ENCODE measurements at places on chromosomes 2 and 18.

DNA sequence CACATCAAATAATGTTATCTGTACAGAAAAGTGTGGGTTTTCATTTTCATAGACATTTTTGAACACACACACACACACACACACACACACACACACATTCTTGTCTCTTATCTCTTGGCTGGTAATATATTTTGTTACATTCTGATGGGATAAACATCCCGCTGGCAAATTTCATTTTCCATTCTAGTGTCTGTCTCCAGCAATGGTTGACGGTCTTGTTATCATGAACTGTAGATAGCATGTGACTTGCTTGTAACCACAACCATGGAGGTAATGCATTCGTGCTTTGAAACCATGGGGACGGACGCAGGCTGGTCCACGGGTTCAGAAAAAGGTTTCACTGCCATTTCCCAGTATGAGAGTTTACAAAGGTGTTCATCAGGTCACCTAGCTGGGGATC, 156.4 kb downstream of the PPP1R1C start:
- no peak for DNase-seq

DNA sequence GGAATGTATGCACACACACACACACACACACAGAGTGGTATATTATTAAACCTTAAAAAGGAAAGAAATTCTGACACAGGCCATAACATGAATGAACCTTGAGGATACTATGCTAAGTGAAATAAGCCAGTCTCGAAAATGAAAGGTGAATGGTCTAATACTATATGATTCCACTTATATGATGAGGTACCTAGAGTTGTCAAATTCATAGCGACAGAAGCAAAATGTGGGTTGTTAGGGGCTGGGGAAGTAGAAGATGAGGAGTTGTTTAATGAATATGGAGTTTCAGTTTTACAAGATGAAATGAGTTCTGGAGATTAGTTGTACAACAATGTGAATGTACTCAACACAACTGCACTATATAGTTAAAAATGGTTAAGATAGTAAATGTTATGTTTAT, 118.1 kb downstream of the ABCA12 start:
- no peak for DNase-seq

- DNase-seq: no peak
Measured at GRCh38 chr2:69668598-69668997, 25.1 kb upstream of the AAK1 start.

- no peak for DNase-seq
Measured at GRCh38 chr2:209526561-209526960, 102.7 kb downstream of the MAP2 start.
